Ovary (tissue), 10 donors: ENCODE measurements at places on chromosomes 4 and X.

DNA sequence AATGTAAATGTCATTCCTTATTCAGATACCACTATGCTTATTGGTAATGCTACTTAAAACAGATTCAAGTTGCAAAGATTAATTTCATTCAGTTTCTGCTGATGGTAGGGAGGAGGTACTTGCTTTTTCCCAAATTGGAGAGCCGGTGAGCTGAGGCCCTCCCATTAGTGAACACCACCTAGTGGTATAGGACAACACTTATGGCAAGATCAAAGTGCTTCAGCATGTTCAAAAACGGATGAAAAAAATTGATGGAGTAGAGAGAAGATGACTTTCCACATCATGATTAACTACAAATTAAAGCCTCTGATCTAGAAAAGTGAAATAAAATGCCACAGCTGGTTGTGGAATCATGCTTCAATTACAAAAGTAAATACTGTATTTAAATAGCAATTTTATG lies 112.9 kb downstream of the MBNL3 start:
- no peak for DNase-seq

DNA sequence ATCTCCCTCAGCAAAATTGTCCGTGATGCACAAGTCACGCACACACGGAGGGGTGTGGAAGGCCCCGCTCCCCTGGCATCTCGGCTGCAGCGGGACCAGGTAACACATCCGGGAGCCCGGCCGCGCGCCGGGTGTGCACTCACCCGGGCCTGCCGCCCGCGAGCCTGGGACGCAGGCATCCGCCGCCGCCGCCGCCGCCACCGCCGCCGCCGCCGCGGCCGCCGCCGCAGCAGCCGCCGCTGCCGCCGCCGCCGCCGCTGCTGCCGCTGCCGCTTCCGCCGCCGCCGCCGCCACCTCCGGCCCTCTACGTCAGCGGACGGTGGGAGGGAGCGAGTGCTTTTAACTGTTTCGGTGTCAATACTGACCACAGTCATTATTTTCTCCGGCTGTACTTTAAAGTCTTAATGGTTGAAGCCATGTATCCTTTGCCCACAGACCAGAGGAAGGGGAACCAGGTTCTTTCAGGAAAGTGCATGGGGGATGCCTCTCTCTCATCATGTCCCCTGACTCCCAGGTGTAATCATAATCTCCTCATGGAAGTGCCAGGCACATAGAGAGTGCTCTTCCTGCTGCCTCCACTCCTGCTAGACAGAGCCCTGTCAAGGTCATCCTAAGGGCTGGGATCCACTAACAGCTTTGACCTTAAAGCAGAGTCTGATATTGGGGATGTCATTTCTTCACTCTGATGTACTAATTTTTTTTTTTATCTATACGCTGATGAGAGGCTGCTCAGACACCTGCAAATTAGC lies 38.0 kb downstream of the MAGEE2 start:
- peak; percentile 42 for DNase-seq

GRCh38 chrX:69089203-69089602 lies 76.0 kb downstream of the PJA1 start:
- no peak for DNase-seq

DNA sequence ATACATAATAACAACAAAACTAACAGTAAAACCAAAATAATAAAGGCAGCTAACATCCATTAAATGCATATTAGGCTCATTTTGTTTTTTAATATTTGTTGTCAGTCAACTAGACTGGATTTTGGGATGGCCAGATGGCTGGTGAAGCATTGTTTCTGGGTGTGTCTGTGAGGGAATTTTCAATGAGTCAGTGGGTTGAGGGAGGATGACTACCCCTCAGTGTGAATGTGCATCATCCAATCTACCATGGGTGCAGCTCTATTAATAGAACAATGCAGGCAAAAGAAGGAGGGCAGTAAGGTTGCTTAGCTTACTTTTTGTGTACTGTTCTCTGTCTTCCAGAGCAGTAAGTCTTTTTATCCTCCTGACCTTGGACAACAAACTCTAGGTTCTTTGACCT lies 484.2 kb upstream of the HS3ST1 start:
- DNase-seq, result no peak

GRCh38 chrX:8122538-8122937 lies 48.5 kb downstream of the VCX2 start:
- no peak for DNase-seq
